ENCODE measurements at places on chromosomes 3 and 15.

DNA sequence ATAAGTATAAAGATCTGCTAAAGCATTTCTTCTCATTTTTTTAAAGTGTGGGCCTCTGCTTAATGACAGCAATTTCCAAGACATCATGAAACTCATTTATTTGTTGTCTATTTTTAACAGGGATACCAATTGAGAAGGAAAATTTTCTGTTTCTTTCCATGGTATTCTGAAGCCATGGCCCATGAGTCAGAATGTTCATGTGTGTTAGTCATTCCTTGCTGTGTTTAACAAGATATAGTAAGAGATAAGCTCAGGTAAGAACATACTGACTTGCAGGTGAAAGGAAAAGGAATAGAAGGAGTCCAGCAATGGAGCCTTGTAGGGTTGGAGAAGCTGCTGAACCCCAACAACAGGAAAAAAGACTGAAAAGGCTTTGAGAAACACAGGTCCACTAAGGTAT, 17.0 kb upstream of the ARID3B start:
- H3K36me3 ChIP-seq, result no peaks in the 10 kb centered on the region
- no peak overlapping the region for H3K4me3 ChIP-seq
- no peaks in the 10 kb centered on the region for H3K4me1 ChIP-seq
- DNase-seq, result no peak

DNA sequence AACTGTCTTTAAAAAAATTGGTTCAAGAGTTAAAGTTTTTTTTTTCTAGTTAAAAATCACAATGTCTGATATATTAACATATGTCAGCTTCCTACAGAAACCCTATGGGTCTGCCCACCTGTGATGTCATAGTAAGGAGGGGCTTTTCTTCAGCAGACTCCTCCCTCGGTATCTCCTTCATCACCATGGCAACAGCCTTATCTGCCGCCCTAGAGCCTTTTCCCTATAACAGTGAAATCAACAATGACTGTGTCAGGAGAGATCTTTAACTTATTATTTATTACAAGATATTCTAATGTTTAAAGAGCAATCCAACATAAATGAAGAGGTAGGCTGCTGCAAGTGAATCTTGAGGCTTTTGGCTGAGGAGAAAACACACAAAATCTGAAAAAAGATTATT, 138.7 kb downstream of the PEX5L start:
- no peak for DNase-seq
- H3K4me1 ChIP-seq, result no peaks in the 10 kb centered on the region

DNA sequence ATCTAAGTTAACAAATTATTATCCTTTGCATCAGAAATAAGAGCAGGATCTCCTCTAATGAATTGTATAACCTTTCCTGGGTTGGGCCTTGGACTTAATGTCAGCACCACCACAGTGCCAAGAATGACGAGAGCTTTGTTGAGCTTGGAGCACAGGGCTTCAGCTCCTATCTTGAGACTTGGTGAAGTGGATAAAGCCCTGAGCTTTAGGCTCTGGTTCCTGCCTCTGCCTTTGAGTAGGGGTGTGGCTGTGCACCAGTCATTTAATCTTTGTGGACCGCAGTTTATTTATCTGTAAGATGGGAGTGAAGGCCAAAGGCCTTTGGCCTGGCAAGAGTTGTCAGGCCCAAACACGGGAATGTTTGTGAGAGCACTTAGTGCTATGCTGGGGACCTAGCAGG, 162.2 kb downstream of the VGLL4 start:
- no peak for DNase-seq
- peak overlapping the region; percentile 71 for H3K27ac ChIP-seq
- H3K27me3 ChIP-seq, result no peaks in the 10 kb centered on the region
- H3K36me3 ChIP-seq, result no peaks in the 10 kb centered on the region
- peaks cover 52% of the 10 kb centered on the region for H3K4me1 ChIP-seq
- no peak overlapping the region for H3K4me3 ChIP-seq

DNA sequence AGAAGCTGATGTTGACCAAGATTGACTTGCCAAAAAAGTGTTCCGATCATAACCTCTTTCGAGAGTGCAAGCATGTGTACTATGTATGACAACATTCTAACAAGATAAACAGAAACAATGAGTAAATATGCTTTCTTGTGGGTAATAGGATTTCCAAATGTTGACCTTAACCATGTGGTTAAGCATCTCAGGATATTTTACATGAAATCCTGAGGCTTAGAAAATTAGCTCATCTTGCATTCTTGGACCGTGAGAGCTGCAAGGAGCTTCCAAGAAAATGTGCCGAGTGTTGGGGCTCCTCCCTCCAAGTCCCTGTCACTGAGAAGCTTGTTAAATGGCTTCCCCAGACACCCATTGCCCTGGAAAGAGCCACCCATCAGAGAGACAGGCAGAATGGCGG, 50.1 kb downstream of the C3orf20 start:
- H3K4me1 ChIP-seq, result peaks cover 29% of the 10 kb centered on the region
- DNase-seq, result peak; percentile 46
- peak overlapping the region; percentile 27 for H3K27ac ChIP-seq
- no peak overlapping the region for H3K4me3 ChIP-seq

- no peak for DNase-seq
- peaks cover 18% of the 10 kb centered on the region for H3K4me1 ChIP-seq
- H3K4me3 ChIP-seq, result no peak overlapping the region
- no peak overlapping the region for H3K27ac ChIP-seq
- H3K27me3 ChIP-seq, result no peaks in the 10 kb centered on the region
These were observed 340.3 kb upstream of the CTDSPL start for GRCh38 chr3:37521429-37521828.

GRCh38 chr3:32238453-32239306, at the start of gene CMTM8:
Gene CMTM8, plus strand, starts transcription at chr3:32238680. Its CDS starts 293 bp downstream, at chr3:32238973.
- peak within 1 kb of the TSS; percentile 3 for H3K27ac ChIP-seq
- H3K36me3 ChIP-seq, result no peaks in the 10 kb centered on the region
- no peaks in the 10 kb centered on the region for H3K27me3 ChIP-seq
- peak; percentile 26 for DNase-seq

Measured in tibial artery (tissue), 4 donors.